NCI-H1417 treated with DMSO at 0.1 percent for 48 hours (cell line): ENCODE measurements at places on chromosomes 6 and 20.
A peak's percentile ranks its signal among the peaks of the same experiment; 100 is the strongest.

GRCh38 chr6:113370508-113371502 lies 486.3 kb upstream of the MARCKS start:
- DNase-seq = no peak

DNA sequence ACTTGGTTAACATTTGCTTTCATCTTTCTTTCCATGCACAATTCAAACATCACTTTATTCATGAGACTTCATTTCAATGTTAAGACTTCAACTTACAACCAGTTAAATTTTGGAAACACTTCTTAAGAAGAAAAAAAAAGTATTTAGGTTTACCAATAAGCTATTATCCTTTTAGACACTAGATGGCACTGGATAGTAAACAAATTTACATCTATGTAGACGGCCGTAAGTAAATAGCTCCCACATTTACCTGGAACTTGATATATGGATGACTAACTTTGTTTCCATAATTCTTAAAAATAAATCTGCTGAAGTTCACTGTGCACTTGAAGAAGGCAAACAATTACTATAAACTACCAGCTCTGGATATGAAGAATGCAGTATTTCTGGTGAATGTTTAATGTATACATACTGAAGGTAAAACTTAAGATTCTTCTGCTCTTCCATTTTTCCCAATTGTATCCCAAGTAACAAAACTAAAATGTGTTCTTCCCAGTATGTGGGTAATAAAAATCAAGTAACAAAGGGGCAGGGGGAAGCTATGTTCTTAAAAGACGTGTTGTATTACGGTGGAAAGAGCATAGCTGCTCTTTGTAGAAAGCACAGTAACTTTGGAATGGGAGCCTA lies 130.6 kb upstream of the C6orf118 start:
- no peak for DNase-seq

DNA sequence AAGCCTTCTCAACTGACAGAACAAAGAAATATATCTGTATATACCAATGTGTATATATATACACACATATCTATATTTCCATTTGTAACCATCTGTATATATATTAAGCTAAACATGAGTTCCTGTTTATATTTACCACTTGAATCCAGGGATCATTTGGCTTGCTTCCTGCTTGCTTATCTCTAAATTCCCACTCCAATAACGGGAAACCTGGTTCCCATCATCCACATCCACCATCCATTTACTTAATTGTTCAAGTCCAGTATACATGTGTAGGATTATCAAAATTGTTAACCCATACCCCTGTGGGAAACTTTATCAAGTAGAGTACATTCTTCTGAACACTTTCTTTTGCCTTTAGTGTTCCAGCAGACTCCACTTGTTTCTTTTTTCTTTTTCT lies 12.5 kb upstream of the SOX12 start:
- no peak for DNase-seq

DNA sequence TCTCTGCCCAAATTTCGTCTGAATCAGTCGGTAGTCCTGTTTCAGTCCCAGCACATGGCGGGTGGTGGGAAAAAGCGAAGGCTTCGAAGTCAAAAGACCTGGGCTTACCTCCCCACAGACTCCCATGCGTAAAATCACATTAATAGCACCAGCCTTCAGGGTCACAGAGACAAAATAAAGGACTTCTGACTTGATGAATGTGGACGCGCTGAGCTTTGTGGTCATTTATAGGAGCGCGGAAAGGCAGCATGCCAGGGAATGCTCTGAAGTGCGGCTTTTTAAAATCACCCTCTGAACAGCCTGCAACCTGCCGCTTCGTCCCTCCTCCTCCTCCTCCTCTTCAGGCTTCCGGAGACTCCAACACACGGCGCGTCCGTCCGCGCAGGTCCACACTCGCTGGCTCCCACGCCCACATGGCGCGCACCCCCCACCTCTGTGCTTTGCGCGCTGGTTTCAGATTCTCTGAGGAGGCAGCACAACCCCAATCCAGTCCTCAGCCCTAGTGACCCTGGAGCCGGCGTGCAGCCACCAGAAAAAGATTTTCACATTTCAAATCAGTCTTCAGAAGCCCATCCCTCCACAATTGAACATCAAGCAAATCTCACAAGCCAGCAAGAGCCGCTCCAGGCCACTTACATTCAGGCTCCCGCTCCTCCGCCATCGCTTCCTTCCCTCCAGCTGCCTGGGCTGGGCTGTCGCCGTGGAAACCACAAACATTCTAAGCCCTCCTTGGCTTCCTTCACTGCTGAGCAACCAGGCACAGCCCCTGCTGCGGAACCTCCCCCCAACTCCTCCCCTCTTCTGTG lies at the start of gene C6orf118:
TSS of gene C6orf118 (minus strand) at position 680 of the 806 bp plus-strand sequence. CDS start at position 661, 19 bp downstream.
- peak; percentile 36 for DNase-seq

DNA sequence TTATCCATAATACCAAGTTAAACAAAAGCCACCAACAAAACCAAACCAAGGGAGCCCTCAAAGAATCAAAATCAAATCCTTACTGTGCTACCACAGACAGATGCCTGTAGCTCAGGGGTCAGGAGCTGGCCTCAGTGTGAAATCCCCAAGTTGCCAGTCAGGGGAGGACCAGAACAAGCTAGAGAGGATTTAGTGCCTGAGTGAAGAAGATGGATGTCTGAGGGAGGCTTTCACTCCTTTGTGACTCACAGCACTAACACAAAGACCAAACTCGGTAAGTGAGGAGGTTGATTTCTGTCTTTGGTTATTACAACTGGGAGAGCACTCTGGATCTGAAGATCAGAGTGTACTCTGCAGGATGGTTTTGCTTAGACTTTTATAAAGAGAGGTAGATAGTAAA lies 189.9 kb upstream of the ZNF184 start:
- no peak for DNase-seq

DNA sequence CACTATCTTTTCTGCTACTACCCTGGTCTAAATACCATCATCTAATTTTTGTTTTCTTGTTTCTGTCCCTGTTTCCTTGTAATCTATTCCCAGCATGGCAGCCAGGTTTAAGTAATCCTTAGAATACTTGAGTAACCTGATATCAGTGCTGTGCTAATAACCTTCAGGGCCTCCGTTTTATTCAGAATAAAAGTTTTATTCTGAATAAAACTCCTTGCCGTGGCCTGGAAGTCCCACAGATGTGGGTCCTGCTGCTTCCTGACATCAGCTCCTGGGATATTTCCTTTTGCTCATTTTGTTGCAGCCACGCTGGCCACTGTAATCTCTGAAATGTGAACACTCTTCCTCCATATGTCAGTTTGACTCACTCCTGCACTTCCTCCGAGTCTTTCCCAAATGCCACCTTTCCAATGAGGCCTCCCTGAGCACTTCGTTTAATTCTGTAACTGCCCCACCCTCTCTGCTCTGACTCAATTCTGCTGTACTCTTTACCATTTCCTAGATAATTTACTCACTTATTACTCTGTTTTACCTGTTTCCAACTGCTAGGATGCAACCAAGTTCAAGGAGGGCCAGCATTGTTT lies 114.0 kb upstream of the FOXA2 start:
- DNase-seq = no peak

- DNase-seq = no peak
Observed at GRCh38 chr6:121794630-121795029, 359.2 kb downstream of the GJA1 start.

- DNase-seq = no peak
Observed at GRCh38 chr6:165204807-165205545, 104.4 kb downstream of the C6orf118 start.

DNA sequence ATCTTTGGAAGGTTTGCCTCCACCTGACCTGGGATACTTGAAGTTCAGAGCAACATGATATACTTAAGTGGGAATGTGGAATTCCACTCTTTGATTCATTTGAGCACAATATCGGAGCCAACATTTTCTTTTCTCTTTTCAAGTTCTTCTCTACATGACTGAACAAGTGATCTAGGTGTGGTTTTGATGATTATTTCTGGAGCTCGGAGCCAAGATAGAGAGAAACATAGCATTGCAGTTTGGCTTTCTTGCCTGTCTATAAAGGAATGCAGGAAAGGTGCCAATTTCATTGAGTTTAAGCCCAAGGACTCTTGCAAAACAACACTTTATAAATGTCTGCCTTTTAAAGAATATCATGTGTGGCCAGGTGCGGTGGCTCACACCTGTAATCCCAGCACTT lies 124.2 kb upstream of the FAM83B start:
- DNase-seq = no peak

DNA sequence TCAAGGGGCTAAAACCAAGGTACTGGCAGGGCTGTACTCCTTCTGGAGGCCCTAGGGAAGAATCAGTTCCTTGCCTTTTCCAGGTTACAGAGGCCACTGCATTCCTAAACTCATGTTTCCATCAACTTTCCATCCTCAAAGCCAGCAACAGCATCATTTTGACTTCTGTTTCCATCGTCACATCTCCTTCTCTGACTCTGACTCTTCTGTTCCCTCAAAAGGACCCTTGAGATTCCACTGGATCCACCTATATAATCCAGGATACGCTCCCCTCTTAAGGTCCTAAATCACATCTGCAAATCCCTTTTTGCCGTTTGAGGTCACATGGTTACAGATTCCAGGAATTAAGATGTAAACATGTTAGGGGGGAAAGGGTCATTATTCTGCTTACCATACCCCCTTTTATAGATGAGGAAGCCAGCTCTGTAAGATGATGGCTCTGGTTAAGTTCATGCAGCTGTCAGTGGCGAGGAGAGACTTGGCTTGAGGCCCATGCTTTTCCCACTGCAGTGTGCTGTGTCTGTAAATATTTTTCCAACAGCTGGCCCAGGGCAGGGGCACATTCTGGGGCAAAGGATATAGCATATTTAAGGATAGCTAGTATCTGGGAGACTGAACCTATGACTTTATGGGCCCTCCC lies 114.6 kb downstream of the TNFRSF21 start:
- DNase-seq = no peak
